ENCODE measurements at places on chromosomes 1 and 21. TPM values are rescaled to one million over a fixed set of nuclear protein-coding genes. Genes with fewer than 3 reads are reported as not detected.

The NOTCH2 gene
- total RNA-seq, result 90.9 TPM

The RNF2 gene
- total RNA-seq, result 24.9 TPM

The KIRREL1 gene
- not detected for total RNA-seq

The ARHGEF10L gene
- not detected for total RNA-seq

The NCAM2 gene
- total RNA-seq, result not detected

The ALDH4A1 gene
- 5.8 TPM for total RNA-seq

The IFFO2 gene
- total RNA-seq, result 12.5 TPM

The SPRR1A gene
- total RNA-seq, result not detected

The TP73 gene
- 15.2 TPM for total RNA-seq

The JAM2 gene
- 0.26 TPM for total RNA-seq

The RAB13 gene
- total RNA-seq, result 6.3 TPM

The BSND gene
- total RNA-seq, result 0.12 TPM

The IL20 gene
- not detected for total RNA-seq

The CFH gene
- 5.0 TPM for total RNA-seq

The ARPC5 gene
- 205 TPM for total RNA-seq

The KCNJ15 gene
- total RNA-seq, result not detected

The RORC gene
- total RNA-seq, result 1.3 TPM

The SEMA6C gene
- 1.7 TPM for total RNA-seq

The ACKR1 gene
- not detected for total RNA-seq

The CRTC2 gene
- total RNA-seq, result 86.3 TPM

The DDR2 gene
- 0.18 TPM for total RNA-seq

The CELA3B gene
- total RNA-seq, result not detected

The C1orf52 gene
- total RNA-seq, result 23.5 TPM

The NR1I3 gene
- total RNA-seq, result not detected

The PLCH2 gene
- 13.5 TPM for total RNA-seq

The TEX38 gene
- not detected for total RNA-seq

The ETV3L gene
- total RNA-seq, result not detected

The DAB1 gene
- not detected for total RNA-seq

The C1orf226 gene
- not detected for total RNA-seq

The SPRR2G gene
- not detected for total RNA-seq

The IFNLR1 gene
- total RNA-seq, result 6.8 TPM

The OXCT2 gene
- total RNA-seq, result 1.0 TPM

The OR2L8 gene
- total RNA-seq, result not detected

The PKN2 gene
- total RNA-seq, result 20.0 TPM

The CD164L2 gene
- not detected for total RNA-seq

The OR14K1 gene
- total RNA-seq, result not detected
